ENCODE measurements at places on chromosomes 3 and 15.

DNA sequence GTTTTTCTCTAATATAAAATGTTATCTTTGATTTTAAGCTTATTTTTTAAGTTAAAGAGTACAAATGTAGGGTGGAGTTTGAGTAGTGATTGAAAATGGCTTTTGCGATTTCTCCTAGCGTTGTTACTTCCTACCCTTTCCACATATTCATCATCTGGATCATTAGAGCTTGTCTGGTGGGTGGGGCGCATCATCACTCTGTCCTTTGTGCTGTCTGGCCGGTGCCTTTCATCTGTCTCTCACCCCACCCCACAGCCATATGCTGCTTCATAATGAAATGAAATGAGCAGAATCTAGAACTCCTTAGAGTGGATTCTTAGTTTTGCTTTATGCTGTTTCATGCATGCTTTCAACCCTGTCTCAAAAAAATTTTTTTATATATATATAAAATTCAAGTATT is 44.3 kb downstream of the ATP1B3 start:
- no peak for DNase-seq

DNA sequence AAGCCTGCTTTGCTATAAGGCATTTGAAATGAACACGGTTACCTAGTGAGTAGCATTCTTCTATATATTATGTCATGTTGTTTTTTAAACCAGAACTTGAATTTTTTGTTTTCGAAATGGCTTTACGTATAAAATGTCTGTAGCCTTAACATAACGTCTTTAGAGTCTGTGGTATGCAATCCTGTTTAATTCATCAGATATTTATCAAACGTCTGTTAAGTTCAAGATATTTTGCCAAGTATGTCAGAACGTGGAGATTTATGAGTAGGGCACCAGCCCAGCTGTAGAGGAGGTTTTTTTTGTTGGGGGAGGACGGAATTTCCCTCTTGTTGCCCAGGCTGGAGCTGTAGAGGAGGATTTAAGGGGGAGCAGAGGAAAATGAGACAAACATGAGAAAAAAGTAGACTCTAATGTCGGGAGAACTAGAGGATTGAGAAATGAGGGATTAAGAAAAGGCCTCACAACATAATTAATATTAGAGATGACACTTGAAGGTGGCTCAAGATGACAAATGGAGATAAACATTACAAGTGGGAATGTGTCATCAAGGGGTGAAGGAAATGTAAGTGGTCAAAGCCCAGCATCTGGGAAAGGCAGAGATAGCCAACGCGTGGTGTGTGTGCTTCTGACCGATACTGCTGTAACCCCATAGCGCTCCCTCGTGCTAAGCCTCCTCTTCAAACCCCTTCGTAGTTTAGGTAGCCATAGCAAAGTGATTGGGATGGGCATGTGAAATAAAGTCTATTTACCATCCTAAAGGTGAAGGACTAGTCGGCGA is 154.0 kb upstream of the GOLGA6L4 start:
- DNase-seq: no peak

- no peak for DNase-seq
These were observed 272.5 kb downstream of the XXYLT1 start for GRCh38 chr3:194998417-194998816.

GRCh38 chr15:98996169-98996568 is 11.4 kb downstream of the PGPEP1L start:
- DNase-seq: no peak

GRCh38 chr15:90812171-90812957 is 56.0 kb upstream of the FURIN start:
- DNase-seq: no peak

DNA sequence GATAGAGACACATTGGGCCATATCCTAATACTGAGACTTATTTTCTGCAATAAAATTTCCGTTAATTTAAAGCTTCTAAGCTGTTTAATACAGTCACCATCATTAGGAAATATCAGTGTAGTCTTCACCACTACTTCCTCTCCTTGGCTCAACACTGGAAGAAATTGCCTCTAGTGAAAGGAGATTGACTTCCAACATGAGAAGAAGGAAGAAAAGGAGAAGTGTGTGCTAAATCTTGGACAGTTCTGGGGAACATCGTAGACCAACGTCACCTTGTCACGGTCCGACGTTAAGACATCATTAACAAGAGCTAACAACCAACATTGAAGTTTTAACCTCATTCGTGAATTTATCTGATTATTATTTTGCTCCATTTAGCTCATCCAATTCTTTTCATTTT is 987.0 kb upstream of the CFAP20DC start:
- DNase-seq: no peak

DNA sequence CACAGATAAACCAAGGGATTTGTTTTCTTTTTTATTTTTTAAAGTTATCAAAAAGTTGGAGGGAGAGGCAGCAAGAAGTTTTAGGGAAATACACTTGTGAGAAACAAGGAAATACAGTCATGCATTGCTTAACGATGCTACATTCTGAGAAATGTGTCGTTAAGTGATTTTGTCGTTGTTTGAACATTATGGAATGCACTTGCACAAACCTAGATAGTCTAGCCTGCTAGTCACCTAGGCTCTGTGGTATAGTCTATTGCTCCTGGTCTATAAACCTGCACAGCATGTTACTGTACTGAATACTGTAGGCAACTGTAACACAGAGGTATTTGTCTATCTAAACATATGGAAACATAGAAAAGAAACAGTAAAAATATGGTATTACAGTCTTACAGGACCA is 2.0 kb upstream of the NFKBIZ start:
- no peak for DNase-seq

GRCh38 chr15:49163678-49164077 is 6.4 kb upstream of the GALK2 start:
- no peak for DNase-seq

- DNase-seq: peak; percentile 59
These were observed 1.8 kb downstream of the DIPK2A start for GRCh38 chr3:143973259-143974021.

DNA sequence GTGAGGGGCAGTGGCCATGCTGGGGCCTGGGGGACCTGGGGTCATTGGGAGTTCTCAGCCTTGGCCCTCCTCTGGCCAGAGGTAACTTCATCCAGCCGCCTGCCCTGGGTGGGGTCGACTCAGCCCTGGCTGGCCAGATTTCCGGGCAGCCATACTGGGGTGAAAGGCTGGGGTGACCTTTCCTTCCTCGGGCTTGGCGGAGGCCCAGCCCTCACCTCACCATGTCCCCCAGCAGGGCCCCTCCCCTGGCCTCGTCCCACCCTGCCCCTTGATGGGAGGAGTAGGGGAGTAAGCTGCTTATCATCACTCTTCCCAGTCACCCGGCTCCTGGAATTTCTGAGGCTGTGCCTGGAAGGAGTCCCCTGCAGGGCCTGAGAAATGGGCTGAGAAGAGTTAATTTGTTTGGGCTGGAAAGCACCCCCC is 5.4 kb downstream of the SEMA3F start:
- no peak for DNase-seq
